ENCODE measurements at places on chromosomes 11 and 22.

- DNase-seq, result peak; percentile 1
Measured at GRCh38 chr22:49334449-49334789, 493.3 kb downstream of the BRD1 start.

GRCh38 chr22:17366830-17367229 lies 2.4 kb upstream of the CECR2 start:
- DNase-seq, result no peak

DNA sequence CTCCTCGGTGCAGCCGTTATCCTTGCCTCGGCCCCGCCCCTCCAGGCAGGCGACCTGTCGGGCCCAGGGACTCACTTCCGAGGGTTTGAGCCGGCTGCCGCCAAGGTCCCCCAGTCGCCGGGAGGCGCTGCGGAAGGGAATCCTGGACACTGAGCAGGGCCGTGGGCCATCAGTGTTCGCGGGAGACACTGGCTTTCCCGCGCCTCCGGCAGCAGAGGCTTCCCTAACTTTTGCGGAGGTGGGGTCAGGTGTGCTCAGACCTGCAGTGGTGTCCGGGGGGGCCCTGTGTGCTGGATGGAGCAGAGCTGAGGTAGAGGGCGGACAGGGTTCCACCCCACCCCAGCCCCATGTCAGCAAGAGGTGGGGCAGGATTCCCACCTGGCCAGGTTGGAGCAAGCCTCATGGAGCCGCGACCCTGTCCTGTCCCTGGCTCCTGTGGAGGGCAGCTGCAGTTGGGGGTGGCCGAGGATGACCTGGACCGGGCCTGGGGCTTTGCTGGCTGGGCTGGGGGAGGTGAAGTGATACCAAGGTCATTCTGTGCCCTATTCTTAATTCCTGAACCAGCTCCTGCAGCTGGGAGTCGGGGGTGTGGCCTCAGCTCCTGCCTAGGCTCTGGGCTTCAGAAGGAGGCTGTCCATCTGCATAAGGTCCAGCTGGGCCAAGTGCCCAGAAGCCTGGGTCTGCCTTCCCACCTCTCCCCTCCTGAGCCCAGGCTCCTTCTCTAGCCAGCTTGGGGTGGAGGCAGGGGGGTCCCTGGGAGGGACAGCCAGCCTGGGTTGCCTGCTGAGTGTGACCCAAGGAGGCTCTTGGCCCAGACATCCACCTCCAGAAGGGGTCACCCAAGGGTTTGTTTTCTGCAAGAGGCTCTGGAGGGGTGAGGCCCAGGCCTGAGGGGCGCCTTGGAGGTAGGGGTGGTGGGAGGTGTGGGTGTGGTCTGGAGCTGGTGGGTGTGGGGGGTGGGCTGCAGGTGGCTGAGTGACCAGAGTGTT lies 8.4 kb downstream of the TSPAN4 start:
- DNase-seq, result no peak

- DNase-seq, result peak; percentile 37
Measured at GRCh38 chr11:125448136-125448535, 47.9 kb downstream of the FEZ1 start.

- peak; percentile 67 for DNase-seq
Measured at GRCh38 chr22:50201191-50202129, 649 bp downstream of the SELENOO start.

DNA sequence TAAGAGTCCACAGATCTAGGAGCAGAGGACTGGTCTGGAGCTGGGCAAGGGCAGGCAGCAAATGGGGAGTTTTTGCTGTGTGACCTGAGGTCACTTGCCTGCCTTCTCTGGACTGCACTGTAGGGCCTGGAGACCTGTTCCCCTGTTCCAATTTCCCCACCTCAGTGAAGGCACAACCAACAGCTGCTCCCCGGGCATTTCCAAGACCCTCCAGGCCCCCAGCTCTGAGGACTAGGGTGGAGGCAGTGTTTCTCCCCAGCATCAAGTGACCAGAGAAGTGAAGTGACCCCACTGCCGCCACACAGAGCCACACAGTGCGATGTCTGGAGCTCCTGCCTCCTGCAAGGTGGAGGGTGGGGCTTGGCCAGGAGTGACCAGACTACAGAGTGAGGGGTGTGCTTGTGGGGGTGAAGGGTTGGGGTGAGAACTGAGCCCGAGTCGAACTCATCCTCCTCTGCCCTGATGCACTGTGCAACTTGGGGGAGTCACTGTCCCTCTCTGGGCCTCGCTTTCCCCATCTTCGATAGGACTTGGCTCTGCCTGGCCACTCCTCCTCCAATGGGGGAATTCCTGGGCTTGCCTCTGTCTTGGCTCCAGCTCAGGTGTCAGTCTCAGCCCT lies 21.6 kb downstream of the P2RY2 start:
- no peak for DNase-seq

GRCh38 chr11:78291503-78292108 lies 102.9 kb downstream of the USP35 start:
- DNase-seq, result no peak

- DNase-seq, result no peak
Measured at GRCh38 chr11:83158357-83158786, 1.4 kb downstream of the PCF11 start.

DNA sequence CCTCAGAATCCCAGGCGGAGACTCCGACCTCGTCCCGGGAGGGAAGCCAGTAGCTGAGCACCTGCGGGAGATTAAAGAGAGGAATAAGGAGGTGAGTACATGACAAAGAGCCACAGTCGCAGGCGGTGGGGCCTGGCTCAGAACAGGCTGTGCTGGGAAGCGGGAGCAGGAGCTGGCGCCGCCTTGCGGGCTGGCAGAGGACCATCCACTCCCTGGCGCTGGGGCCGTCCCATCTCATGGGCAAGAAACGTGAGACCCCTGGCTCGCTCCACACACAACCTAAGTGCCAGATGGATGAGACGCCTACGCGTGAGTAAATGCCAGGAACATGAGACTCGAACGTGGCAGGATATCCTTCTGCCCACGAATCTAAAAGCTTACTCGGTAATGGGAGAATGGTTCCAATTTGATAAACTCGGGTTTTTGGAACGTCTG lies 6.3 kb downstream of the CEND1 start:
- DNase-seq, result peak; percentile 88

DNA sequence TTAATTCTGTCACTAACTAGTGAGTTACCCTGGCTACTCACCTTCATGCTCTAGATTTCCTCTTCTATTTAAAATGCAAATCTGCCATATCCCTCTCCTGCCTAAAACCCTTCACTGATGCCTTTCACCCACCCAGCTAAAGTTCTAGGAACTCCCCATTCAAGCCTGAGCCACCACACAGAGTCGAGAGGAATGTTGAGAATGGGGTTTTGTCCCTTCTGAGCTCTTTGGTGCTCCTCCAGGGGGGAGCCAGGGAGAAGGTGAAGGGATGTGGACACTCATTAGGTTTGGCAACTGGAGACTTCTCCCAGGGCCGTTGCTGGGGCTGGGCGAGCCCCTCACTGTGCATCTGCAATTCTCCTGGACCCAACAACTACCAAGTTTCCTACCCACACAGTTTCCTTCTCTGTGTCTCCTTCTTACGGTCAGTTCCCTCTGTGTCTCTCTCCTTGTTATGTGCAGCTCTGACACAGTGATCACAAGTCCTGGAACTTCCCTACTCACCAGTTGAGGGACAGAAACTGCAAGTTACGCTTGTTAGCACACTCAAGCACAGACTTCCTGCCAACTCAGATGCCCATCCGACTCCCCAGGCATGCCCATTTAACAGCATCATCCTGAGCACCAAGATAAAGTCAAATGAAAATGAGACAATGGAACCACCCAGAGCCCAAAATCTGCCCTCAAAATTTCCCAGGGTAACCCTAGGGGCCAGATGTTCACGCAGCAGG lies 6.5 kb upstream of the IL10RA start:
- DNase-seq, result no peak

DNA sequence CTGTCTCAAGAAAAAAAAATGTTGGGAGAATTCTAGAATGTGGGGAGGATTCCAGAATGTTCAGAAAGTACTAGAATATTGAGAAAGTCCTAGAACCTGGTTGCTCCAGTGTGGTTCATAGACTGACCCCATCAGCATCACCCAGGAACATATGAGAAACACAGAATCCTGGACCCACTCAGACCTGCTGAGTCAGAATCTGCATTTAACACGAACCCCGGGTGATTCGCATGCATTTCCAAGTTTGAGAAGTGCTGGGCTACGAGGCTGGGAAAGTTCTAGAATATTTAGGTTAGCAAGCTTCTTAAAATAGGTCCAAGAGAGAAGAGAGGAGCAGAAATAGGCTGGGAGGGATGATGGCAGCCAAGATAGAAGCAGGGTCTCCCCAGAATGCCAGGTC lies 6.4 kb downstream of the C1QTNF6 start:
- DNase-seq, result no peak

DNA sequence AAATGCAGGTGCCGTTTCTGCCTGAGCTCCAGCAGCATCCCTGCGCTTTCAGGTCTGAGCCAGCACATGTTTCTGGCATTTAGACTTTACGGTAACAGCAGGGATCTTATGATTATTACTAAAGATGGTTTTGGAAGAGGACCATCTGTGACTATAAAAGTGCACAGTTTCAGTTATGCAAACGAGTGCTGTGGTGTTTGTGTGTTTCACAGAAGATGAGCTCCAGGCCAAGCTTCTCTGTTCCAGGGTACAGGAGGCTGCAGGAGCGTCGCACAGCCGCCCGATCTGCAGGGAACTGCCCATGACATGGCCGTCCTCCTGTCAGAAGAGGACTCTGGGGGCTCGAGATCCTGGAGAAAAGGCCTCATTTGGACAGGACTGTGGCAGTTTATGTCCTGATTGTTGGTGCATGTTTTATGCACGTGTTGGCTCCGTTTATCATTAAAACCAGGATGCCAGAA lies 297.3 kb downstream of the TBC1D22A start:
- DNase-seq, result no peak

- DNase-seq, result peak; percentile 93
Measured at GRCh38 chr11:69670158-69670845, 4.9 kb downstream of the LTO1 start.

DNA sequence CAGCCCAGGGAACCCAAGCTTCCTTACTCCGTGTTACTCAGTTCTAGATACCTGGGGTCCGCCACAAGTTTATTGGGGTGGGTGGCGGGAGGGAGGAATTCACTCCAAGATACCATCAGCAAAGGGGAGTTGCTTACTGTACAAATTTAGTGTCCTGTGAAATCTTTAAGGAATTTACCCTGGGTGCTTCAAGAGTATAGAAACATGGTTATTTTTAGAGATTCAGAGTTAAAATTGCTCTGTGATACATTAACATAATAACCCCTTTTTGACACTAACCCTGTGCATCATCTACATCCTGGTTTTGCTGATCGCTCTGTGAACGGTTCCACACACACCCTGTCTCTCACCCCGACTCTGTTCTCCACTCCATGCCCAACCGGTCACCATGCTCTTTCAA lies 18.9 kb upstream of the LYVE1 start:
- DNase-seq, result no peak

GRCh38 chr11:47616726-47617416 lies 22.7 kb upstream of the C1QTNF4 start:
- peak; percentile 79 for DNase-seq

DNA sequence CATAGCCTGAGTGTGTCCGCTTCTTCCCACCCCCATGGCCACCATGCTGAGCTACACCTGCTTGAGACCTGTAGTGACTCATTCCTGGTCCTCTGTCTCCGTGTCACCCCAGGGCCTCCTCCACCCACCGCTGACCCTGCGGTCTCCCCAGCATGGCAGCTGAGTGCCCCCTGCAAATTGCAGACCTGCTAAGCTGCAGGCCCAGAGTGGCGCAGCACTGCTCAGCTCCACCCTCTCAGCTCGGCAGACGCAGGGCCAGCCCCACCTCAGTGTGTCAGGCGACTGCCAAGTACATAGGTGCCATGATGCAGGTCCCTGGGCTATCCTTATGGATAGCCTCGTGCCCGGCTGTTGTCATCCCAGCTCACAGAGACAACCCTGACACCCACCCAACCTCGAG lies 13.1 kb downstream of the MS4A15 start:
- no peak for DNase-seq

DNA sequence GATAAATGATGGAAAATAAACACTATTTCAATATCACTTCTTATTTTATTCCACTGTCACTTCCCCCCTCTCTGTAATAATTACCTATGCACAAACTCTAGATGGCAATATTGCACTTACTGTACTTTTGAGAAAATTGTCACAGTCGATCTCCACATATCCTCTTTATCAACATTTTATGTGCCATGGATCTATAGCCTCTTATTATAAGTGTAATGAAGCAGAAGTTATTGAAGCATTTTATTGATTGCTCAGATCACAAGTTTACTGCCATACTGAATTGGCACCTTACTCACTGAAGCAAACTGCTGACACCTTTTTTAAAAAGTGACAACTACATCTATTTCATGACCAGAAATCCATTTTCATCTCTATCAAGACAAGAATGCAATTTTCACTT lies 133.4 kb downstream of the DCDC1 start:
- DNase-seq, result peak; percentile 4

DNA sequence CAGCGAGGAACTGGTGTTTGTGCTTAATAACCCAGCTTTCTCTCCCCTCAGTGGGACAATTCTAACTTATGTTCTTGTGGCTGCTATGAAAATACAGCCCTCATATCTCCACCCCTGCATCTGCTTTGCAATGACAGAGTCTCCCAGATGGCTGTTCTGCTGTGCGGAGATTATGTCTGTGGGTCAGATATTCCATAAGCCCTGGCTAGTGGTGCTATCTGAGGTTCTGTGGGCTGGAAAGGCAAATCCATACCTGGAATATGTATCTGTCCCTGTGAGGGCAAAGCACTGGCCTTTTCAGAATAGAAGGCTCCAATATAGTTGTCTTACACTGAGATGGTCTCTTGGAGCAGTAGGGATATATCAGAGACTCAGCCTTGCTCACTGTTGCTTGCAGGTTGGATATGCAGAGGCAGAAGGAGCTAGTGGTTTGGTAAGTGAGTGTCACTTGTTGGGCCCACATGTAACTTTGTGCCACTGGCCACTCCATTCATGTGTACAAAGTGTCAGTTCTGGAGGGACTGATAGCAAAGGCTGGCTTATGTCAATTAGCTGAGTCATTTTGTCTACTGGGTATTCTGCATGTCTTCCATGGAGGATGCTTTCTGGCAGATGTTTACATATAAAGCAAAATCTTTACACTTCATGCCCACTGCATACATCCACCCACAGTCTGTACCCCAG lies 246.6 kb downstream of the FAM76B start:
- DNase-seq, result no peak

DNA sequence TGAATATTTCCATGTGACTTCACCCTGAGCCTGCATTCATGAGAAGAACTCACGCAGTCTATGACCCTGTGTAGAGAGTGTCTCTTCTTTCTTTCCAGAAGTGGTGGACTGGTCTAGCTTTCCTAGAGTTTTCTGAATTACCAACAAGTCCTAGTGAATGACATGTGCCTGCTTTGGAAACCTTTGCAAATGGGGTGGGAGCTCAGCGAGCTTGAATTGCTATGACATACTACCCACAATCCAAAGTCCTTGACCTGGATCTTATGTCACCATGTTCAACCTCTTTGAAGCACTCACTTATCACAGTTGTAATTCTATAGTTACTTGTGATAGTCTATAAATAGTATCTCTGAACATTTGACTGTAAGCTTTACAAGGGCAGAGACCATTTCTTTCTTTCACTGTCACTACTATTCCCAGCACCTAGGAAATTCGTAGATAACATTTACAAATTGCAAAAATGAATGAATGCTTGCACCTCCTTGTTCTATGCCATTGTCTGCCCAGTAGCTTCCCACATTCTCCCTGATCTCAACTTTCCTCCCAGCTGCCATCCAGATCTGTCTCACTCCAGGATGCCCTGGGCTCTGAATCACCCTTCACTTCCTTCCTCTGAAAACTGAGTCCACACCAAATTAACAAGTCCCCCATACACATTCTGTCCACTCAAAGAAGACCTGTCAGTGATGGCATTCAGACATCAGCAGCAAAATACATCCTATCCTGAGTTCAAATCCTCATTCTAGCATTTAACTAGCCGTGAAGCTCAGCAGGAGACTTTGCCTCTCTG lies 201.9 kb upstream of the SESN3 start:
- no peak for DNase-seq

GRCh38 chr11:102010776-102011494 lies 36.3 kb upstream of the CFAP300 start:
- peak; percentile 95 for DNase-seq
